ENCODE measurements at places on chromosomes 5 and 9.

- DNase-seq = no peak
Observed at GRCh38 chr5:174667526-174667925, 56.9 kb upstream of the MSX2 start.

GRCh38 chr5:109146591-109146990, 263.2 kb downstream of the PJA2 start:
- DNase-seq = no peak

DNA sequence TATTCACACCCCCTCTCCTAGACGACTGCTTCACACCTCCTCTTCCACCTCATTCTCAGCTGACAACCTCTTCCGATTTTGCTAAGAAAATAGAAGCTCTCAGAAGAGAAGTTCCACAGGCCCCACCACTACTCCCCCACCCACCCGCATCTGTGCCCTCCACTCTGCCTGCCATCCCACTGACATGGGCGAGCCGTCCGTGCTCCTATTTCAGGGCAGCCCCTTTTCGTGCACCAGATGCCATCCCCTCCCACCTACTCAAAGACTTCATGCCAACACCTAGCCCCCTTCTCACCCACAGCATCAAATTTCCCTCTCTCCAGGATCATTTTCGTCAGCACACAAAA, 34.6 kb upstream of the JADE2 start:
- DNase-seq = no peak

- DNase-seq = no peak
Observed at GRCh38 chr9:8815219-8815618, 1015.6 kb upstream of the DMAC1 start.

DNA sequence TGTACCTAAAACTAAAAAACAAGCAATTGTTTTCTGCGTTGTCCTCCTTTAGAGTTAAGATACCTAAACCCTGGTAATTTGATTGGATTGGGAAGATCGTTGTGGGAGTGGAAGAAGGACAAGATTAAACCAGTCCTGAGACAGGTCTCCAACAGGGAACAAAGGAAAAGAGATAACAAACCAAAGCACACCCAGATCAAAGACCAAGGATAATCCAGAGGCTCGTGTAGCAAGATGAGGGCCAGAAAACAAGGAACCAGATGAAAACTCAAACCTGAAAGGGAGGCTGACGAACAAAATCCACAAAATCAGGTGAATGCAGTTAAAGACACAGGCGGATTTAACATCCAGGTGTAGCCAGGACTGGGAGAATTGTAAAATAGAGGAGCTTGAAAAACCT, 618.1 kb downstream of the SLCO4C1 start:
- no peak for DNase-seq

DNA sequence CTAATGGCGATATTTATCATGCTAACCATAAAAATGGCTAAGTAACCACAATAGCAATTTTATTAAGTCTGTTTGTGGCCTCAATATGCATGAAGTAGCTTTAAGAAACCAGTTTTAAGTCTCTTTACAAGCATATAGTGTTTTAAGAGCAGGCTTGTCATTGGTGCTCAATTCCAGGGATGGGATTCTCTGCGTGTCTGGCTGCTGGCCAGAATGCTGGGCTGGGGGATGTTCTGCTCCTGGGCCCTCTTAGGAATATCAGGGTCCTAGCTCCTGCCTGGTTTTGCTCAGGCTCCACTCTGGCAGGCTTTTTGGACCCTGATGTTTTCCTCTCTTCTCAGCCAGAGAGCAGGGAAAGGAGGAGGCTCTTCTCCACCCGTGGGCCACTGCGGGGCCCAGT, 127.2 kb downstream of the PDE8B start:
- no peak for DNase-seq

DNA sequence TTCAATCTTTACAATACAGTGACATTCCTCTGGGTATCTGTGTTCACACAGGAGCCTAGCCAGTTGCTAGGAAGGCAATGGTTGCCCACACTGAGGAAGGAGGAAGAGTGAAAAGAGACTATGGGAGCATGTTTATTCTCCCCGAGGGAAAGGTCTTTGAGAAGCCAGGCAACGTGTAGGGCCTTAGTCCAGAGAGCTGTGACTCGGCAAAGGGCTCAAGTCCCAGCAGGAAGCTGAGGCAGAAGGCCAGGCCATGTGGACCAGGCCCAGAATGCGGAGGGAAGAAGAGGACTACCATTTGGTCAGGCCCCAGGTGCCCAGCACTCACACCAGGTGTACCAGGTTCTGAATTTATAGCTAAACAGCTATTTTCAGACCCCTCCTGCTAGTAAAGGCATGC, 136.6 kb upstream of the DMAC1 start:
- DNase-seq = no peak

DNA sequence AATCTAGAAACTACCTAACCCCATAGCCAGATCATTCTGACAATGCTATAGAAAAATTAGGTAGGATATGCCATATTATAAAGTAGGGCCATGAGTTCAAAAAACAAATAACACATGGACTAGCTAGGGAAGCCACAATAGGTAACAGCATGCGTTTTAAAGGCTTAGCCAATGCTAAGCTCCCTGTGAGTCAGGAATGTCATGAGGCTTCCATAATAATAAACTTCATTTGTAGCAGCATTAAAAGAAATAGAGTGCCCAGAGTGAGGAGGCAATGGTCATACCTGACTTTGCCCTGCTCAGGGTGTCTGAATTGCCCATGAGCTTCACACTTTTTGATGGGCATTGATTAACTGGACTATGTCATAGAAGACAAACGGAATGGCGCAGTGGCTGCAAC, 15.8 kb downstream of the FOXE1 start:
- DNase-seq = no peak

DNA sequence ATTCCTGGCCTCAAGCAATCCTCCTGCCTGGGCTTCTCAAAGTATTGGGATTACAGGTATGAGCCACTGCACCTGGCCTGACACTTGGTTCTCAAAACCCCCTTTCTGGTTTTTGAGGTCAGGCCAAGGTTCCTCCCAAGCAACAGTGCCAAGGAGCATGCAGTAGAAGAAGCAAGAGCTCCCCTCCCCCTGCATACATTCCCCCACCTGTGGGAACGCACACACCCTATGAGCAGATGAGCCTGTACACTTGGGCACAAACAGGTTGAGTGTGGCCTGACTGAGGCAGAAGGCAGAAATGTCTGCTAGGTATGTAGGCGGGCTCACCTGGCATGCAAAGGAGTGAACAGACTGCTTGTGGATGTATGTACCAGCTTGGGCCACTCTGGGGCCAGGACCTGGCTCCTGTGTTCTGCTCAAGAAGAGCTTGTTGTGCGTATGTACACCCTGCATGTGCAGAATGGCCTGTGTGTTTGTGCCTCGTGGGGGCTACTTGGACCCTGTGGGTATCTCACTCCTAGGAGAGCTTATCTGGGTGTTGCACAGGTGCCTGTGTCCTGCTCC, 1.7 kb downstream of the GPRIN1 start:
- no peak for DNase-seq

GRCh38 chr9:129398101-129398960, 220.3 kb upstream of the IER5L start:
- DNase-seq = no peak

GRCh38 chr9:13688223-13688989, 408.9 kb upstream of the MPDZ start:
- no peak for DNase-seq

GRCh38 chr9:105114964-105115728, 129.3 kb upstream of the SLC44A1 start:
- no peak for DNase-seq

DNA sequence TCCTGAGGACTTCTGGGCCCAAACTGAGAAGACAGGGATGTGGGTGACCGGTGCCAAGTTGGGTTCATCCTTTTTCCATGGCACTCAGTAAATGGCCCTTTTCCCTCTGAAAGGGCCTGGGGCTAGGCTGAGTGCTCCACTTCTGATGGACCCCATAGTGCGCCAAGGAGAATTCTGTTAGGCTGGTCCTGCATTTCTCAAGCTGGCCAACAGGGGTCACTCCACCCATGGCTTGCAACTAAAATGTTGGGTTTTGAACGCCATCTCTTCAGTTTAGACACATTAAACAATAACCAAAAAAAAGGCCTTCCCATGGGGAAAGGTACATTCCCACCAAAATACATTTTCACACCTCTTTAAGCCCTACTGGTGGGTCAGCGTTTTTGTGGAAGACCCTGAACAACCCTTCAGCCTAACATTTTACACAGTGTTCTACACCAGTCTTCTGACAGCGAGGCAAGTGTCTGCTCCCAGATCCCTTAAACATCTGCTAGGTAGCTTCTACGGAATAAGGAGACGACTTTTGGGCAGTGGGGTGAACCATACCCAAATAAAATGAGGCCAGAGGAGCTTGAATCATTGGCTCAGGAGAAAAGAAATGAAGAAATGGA, 27.3 kb downstream of the CNTFR start:
- no peak for DNase-seq

- no peak for DNase-seq
Observed at GRCh38 chr9:88959727-88960469, 31.4 kb upstream of the S1PR3 start.

- no peak for DNase-seq
Observed at GRCh38 chr5:93407454-93407853, 173.6 kb downstream of the NR2F1-AS1 start.

DNA sequence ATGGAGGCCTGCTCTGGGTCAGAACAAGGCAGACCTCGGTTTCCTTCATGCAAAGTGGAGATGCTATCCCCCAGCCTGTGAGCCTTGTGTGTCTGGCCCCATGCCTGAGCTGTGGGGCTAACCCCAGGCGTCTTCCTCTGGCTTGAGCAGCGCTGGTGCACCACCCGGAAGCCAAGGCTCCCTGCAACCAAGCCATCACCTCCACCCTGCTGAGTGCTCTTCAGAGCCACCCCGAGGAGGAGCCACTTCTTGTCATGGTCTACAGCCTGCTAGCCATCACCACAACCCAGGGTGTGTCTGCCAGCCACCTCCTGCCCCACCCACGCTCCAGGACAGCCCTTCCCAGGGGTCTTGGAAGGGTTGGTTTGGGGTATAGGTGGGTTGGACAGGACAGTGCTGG, 16.2 kb downstream of the REXO4 start:
- DNase-seq = no peak

DNA sequence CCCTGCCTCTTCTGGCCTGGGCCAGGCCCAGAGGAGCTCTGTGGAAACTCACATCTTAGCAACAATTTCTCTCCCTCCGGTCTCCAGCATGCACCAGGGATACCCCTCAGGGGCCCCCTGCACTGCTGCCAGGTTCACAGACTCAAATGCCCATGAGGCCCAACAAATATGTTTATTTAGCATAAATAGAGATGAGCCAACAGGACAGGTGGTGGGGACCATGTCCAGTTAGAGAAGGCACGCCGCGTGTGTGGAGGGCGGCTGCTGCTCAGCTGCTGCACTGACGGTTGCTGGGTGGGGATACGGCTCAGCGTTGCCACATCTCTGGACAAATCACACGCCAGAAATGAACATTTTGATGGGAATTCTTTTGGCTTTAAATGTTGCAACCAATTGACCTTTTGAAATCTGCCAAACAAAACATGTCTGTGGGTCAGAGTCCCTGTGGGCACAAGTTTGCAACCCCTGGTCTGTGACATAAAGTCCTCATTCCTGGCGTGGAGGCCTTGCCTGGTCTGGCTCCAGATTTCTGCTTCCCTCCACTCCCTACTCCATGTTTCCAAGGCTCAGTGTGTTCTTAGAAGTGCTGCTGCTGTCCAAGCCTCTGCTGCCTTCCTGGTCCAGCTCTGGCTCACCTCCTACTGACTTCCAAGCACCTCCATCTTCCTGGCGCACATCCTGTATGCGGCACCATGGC, 88.9 kb downstream of the AMBP start:
- no peak for DNase-seq

GRCh38 chr9:7979611-7980010, 180.0 kb upstream of the DMAC1 start:
- no peak for DNase-seq

DNA sequence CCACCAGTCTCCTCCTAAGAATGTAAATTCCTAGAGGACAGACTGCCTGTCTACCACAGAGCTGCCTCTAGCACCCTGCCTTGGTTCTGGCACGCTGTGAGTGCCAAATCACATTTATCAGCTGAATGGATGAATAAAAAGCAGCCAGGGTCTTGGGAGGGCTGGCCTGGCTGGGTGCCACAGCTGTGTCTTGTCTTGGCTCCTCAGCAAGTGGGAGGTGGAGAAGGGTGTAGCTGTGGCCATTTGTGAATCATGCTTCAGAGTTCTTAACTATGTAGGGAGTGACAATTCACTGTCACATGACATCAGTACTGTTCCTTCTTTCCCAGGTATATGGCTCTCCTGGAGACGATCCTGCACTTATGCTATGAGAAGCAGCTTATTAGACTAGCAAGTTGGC, 70.6 kb downstream of the DCP2 start:
- DNase-seq = no peak

DNA sequence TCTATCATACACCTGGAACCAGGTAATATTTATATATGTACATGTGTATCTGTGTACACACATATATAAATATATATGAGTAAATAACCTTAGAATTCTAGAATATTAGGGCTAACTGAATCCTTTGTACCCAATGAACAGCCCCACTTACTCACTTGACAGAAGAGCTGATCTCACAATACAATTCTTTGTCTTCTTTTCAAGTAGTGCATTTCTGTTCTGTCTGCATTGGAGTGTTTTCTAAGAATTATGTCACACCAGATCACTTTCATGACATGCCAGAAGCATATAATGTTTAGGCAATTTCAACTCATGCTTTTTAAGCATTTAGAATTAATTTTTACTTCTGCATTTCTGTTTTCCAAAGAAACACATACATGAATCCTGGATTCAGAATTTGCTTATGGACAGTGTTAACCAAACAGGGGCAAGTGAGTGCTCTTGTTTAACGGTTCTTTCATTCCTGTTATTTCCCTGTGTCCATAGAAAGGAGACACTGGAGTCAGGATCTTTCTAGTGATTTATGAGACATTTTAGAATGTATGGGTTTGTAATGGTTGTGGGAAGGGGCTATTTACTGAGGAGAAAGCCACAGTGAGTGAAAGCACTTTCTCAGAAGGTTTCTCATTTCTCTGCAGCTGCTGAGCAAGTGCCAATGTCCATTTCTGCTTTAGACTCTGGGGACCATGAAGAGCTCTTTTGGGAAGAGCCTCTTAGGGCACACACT, 123.2 kb downstream of the RMI1 start:
- no peak for DNase-seq

- no peak for DNase-seq
Observed at GRCh38 chr5:172818081-172818480, 16.0 kb upstream of the ERGIC1 start.

DNA sequence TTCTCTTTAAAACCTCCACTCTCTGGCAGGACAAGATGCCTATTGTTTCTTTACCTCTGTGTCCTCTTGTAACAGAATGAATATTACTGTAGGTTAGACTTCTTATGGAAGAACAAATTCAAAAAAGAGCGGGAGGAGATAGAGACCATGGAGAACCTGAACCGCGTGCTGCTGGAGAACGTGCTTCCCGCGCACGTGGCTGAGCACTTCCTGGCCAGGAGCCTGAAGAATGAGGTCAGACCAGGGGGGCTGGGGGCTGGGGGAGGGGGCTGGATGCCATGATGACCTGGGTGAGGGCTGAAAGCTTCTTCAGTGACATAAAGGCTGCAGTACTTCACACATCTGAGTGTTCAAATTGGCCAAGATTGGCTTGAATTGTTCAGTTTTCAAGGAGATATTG, 61.4 kb downstream of the CFAP90 start:
- DNase-seq = no peak

All from stimulated activated CD4-positive, alpha-beta T cell treated with anti-CD3 and anti-CD28 coated beads, Interleukin-15, amount 100 ng/mL, for 1 hour (primary cell).